ENCODE measurements at places on chromosomes 12 and 14. TPM values are rescaled to one million over a fixed set of nuclear protein-coding genes. Genes with fewer than 3 reads are reported as not detected.

GNB3 gene
- 12.6 TPM for polyA plus RNA-seq

IL22 gene
- polyA plus RNA-seq: not detected

RAD51AP1 gene
- polyA plus RNA-seq: 0.99 TPM

RNF212B gene
- not detected for polyA plus RNA-seq

EMP1 gene
- polyA plus RNA-seq: 10.2 TPM

GRCh38 chr14:93220509-93220908 is 13.5 kb downstream of the UBR7 start:
- DNase-seq: no peak

DNA sequence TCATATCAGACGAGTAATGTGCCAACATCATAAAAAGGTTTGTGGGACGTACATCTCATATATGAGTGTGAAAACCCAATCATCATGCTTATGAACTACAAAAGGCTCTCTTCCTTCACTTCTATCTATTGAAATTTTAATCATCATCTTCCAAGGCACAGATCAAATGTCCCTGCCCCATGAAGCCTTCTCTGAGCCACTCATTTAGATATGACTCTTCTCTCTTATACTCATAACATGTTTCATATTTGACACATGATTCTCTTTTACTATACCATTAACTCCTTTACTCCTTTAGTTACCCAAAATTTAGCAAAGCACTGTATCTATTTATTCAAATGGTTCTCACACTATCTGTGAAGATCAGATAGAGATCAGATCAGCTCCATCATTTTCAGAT is 22.2 kb downstream of the RALGAPA1 start:
- DNase-seq: no peak

GRCh38 chr12:39389399-39390150 is 53.3 kb downstream of the KIF21A start:
- no peak for DNase-seq

- no peak for DNase-seq
Observed at GRCh38 chr14:98665007-98665406, 607.0 kb downstream of the BCL11B start.

GRCh38 chr12:30769802-30770201 is 15.1 kb upstream of the CAPRIN2 start:
- no peak for DNase-seq
